ENCODE measurements at places on chromosomes 1 and 21. TPM values are rescaled to one million over a fixed set of nuclear protein-coding genes. Genes with fewer than 3 reads are reported as not detected.

Gene PKP1
- 0.07 TPM for total RNA-seq

Gene HPCA
- not detected for total RNA-seq

Gene LCK
- total RNA-seq, result not detected

Gene OR2L5
- total RNA-seq, result not detected

Gene RNU1-2
- 1,553 TPM for total RNA-seq

Gene CDCA8
- total RNA-seq, result 4.2 TPM

Gene TEDDM1
- not detected for total RNA-seq

Gene RBP7
- 1.0 TPM for total RNA-seq

Gene CD52
- not detected for total RNA-seq

- DNase-seq, result no peak
Observed at GRCh38 chr1:26959722-26960624, at the start of gene KDF1. KDF1 (minus strand) TSS chr1:26960468; CDS start chr1:26952380, 8,088 bp downstream.

DNA sequence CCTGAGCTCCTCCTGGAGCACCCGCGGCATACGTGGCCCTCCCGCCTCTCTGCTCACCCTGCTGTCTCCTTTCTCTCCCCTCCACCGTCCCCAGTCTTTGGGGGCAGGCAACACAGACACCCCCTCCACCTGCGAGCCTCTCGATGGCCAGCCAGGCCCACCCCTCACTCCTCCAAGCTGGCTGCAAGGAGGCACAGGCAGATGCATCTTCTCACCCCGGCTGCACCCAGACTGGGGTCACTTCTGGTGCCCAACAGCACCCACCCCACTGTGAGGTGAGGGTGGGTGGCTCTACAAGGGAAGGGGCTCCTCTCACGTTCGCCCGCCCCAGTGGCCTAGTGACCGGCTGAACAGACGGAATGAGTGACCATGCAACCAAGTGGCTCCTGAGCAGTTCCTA lies 108.0 kb upstream of the ARHGEF16 start:
- DNase-seq, result no peak

- no peak for DNase-seq
Observed at GRCh38 chr1:185594786-185595410, 139.3 kb upstream of the HMCN1 start.

DNA sequence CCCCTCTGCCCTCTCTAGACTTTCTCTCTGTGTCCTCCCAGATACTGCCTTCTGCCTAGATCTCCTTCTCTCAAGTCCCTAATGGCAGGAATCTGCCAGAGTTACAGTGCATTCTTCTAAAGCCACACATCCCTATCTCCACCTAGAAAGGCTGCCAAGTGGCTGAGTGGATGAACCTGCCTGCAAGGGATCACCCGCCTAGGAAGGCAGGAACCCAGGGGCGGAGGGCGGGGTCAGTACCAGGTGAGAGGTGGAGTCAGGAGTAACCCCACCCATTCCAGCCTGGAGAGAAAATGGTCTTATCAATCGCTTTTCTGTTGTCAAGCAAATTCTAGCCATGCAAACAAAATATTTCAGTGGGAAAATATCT lies 60.8 kb downstream of the BCAR3 start:
- peak; percentile 66 for DNase-seq

GRCh38 chr1:89962742-89963075 lies 32.2 kb upstream of the ZNF326 start:
- DNase-seq, result no peak

- peak; percentile 80 for DNase-seq
Observed at GRCh38 chr1:115138973-115139372, 49.7 kb upstream of the TSPAN2 start.

DNA sequence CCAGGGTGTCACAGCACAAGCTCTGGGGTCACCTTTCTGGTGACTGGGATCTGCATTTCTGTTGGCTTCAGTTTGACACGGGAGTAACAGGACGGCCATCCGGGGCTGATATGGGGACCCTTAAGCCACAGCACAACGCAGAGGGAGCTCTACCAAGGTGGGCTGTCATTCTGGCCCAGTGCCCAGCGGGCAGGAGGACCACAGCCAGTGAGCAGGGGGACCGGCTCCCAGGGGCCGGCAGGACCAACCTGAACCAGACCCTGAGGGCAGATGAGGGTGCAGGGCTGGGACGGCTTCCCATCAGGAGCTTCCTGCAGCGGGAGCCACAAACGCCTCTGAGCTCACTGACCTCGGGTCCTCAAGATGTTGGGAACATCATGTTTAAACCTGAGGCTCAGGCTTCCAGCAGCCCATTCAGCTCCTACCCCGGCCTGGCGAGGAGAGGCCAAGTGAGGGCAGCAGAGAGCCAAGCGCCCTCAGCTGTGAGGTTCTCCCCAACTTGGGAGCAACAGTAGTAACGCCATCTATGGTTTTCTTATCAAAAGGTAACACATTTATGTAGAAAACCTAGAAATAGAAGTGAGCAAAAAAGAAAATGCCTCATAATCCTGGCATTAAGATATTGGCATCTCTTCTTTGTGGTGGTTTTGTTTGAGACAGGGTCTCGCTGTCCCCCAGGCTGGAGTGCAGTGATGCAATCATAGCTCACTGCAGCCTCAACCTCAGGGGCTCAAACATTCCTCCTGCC lies 26.8 kb downstream of the TMEM201 start:
- peak; percentile 9 for DNase-seq

DNA sequence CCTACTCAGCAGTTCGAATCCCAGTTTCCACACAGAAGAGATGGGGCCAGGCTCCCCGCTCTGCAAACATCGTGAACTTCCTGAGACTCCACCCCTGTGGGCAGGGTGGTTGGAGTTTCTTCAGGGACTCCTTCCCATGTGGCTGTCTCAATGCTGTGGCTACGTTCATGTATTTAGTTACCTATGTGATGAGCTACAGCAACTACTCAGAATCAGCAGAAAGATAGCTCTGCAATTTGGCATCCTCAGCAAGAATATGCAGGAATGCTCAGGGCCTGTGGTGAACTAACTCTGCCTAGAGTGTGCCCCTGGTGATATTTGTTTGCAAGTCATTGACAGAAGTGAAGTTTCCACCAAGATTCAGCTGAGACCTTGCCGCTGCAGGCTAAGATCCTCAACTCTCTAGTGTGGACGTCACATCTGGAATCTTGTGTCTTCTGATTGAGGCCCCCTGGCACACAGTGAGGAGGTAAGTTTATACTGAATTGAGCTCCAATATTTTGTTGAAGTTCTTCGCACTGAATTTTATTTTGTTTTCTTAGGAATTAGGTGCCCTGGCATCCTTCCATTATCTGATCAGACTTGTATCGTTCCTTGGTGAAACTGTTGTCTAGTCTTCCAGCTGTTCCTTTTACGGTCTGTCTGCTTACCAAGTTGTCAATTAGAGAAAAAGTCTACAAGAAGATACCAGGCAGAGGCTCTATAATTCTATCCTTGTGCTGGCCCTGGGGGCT lies 8.2 kb upstream of the GLRX2 start:
- no peak for DNase-seq

- no peak for DNase-seq
Observed at GRCh38 chr1:27473755-27474154, 16.2 kb downstream of the WASF2 start.

DNA sequence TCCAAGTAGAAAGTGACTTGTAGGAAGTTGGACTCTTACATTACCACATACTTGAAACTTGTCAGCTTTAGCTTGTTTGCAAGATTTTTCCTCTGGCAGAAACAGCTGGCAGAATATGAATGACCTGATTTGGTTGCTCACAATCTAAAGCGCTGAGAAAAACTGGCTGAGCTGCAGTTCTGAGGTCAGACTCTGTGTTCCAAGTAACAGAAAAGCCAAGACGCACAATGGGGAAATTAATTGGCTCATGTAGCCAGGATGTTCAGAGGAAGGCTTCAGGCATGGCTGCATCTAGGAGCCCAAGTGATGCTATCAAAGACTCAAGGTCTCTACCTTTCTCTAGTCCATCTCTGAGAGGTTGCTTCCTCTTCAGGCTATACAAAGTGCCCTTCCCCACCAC lies 27.0 kb downstream of the ALPL start:
- DNase-seq, result no peak

GRCh38 chr1:58933599-58933926 lies 149.7 kb upstream of the JUN start:
- DNase-seq, result no peak

DNA sequence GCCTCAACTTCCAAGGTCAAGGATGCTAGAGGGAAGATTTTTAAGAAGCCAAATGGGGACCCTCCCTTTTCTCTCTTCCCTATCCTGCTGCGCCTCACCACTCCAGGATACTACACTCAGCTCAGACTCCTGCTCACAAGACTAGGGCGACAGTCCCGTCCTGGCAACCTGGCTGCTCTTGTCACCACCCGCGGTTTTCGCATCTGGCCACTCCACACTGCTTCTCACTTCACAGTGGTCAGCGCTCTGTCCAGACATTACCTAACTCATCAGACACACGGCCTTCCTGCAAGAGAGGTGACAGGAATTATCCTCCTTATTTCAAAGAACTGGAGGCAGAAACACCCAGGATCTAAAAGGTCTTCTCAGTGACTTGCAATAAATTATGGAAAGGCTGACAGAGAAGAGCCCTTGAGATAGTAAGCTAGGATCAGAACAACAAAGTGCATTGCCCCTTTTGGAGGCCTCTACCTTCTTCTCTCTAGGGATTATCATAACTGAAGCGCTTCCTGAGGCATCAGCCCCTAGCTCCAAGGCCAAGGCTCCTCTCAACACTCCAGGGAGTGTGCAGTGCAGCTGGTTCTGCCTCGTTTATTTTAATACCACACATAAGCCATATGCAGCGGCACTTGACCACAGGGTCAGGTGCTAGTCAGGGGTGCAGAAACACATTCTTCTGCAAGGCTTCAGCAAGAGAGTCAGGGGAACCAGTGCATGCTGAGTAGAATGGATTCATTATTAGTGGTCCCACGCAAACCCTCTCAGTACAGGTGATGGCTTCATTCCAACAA lies 41.9 kb downstream of the ASTN1 start:
- DNase-seq, result no peak

DNA sequence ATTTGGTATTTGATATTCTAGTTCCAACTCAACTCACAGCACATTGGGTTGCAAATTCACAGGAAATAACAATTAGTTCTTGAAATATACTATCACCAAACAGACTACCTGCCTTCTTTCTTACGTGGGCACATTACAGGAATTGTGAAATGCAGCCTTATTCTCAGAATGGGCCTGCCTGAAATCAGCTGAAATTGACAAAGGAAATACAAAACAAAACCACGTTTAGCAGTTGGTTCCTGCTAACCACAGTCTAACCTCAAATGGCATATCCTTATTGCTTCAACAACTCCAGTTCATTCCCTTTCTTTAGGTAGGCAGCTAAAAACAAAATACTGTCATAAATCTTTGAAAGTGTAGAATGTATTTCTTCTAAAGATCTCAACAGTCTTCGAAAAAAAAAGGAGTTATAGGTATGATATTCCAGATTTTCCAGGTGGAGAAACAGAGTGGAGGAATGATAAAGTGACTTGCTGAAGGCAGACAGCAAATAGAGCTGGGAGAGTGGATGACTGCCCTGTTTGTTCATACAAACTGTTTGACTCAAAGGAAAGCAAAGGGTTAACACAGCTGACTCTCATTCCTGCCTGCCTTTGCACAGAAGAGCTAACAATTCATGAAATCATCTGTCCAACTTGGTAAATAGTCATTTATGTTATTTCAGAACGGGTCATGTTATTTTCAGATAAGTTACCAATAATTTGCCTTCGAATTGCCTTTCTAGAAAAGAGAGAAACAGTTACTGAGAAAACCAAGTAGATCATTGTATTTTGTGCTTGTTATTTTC lies 1.6 kb upstream of the GREM2 start:
- no peak for DNase-seq

DNA sequence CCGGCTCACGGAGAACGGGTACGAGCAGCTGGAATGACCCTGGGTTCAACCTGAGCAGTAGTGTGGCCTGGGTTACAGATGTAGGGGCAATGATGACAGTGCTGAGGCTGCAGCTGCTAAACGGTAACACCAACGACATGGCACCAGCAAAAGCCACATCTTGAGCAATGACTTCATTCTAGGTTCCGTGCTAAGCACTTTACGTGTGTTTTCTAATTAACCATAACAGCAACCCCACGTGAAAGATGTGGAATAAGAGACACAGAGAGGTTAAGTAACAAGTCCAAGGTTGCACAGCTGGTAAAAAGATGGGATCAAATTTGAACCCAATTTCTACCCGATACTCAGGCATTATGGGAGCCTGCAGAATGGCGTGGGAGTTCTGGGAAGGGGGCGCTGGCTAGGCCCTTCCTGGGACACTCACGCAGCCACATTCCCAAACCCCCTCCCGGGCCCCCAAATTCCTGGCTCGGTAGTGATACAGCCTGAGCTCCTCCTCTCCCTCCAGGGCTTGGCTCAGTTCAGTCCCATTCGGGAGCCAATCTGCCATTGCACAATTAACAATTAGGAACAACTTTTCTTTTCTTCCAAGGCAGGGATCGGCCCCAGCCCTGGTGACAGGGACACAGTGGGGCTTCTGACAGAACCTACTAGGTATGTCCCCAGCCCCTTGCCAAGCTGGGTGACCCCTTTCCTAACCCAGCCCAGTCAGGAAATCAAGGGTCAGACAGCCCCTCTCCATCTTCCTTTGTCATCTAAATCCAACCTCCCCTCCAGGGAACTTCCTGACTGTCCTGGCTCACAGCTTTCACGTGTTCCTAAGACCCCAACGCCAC lies 23.8 kb upstream of the ECE1 start:
- no peak for DNase-seq

DNA sequence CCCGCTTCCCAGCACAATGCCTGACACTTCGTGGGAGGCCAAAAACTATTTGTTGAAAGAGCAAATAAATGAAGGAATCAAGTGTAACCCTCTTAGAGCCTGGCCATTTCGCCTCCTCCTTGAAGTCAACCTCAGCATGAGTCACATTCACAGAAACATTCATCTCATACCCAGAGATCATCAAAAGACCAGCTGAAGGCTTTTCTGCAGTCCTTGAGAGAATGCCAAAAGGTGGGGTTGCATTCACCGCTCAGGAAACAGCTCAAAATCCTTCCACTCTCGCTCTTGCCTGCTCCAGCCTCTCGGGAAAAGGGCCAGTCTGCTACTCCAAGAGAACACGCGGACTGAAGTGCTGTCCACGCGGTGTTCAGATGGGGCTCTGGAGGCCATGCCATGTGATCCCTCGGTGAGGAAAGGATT lies 90.0 kb downstream of the VWA5B1 start:
- DNase-seq, result peak; percentile 95

- no peak for DNase-seq
Observed at GRCh38 chr1:94358630-94359599, 59.3 kb upstream of the ABCD3 start.

- no peak for DNase-seq
Observed at GRCh38 chr21:42338729-42339715, 11.8 kb downstream of the TFF2 start.

GRCh38 chr21:17660452-17660851 lies 47.8 kb upstream of the BTG3 start:
- peak; percentile 18 for DNase-seq

- no peak for DNase-seq
Observed at GRCh38 chr1:99540744-99541143, 105.2 kb upstream of the PALMD start.

- DNase-seq, result no peak
Observed at GRCh38 chr1:15738416-15739113, 2.5 kb downstream of the SLC25A34 start.

GRCh38 chr1:7398982-7399381 lies 372.1 kb upstream of the VAMP3 start:
- DNase-seq, result no peak

GRCh38 chr1:59302297-59302696 lies 5.4 kb downstream of the FGGY start:
- DNase-seq, result no peak

Measured in astrocyte (in vitro differentiated cells and primary cell).